ENCODE measurements at places on chromosomes 7 and 10.
A peak's percentile ranks its signal among the peaks of the same experiment; 100 is the strongest.

GRCh38 chr10:129949891-129950291, 14.2 kb downstream of the EBF3 start:
- no peak for DNase-seq

DNA sequence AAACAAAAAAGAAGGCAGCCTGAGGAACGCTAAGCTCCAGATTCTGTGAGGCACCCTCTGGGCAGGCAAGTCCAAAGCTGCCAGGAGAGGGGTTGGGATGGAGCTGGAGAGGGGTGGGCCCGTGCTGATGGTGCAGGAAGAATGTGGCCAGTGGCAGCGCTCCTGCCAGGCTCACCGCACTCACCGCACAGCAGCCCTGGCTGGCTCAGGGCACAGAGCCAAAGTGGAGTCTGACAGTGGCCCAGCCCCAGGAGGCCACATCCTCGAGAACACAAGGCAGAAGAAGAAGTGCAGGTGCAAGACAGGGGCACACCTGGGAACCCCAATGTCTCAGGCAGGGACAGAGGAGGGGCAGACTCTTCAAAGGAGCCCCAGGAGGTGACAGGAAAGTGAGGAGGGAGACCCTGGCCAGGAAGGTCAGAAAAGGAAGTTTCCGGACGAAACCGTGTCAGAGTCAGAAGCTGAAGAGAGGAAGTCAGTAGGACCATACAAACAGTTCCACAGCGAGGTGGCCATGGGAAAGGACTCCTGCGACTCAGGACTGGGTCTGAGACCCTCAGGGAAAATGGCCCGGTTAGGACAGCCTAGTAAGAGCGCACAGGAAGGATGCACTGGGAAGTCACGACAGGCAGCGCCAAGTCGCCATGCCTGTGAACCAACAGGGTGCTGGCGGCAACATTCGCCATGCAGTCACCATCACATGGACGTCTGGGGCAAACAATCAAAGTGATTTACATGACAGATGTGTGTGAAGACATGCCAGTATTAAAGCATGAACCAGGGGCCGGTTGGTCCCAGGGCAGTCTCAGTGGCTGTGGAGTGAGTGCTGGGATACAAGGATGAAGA, 54.4 kb downstream of the COBL start:
- DNase-seq: no peak

DNA sequence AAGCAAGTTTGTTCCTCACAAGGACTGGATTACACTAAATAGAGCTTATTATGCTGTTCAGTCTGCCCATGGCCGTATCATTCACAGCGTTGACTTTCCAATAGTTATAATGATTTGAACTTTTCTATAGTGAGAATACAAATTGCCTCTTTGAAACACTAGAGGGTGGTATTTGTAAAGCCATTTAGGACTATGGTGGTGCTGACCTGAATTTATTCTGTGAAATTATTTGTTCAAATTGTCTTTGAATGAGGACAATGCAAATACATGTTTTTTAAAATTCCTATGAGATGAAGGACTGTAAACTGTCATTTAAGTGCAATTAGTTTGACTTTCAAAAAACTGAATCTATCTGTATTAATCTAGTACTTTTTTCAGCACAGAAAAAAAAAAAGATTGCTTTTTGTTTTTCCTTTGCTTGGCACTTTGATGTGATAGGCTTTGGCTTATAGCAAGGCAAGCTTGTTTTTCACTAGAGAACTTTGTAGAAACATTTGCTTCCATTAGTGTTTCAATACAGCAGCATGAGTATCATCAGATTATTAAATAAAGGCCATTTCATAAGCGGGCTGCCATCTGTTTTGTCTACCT, 122.7 kb upstream of the TMEM229A start:
- peak; percentile 36 for DNase-seq

DNA sequence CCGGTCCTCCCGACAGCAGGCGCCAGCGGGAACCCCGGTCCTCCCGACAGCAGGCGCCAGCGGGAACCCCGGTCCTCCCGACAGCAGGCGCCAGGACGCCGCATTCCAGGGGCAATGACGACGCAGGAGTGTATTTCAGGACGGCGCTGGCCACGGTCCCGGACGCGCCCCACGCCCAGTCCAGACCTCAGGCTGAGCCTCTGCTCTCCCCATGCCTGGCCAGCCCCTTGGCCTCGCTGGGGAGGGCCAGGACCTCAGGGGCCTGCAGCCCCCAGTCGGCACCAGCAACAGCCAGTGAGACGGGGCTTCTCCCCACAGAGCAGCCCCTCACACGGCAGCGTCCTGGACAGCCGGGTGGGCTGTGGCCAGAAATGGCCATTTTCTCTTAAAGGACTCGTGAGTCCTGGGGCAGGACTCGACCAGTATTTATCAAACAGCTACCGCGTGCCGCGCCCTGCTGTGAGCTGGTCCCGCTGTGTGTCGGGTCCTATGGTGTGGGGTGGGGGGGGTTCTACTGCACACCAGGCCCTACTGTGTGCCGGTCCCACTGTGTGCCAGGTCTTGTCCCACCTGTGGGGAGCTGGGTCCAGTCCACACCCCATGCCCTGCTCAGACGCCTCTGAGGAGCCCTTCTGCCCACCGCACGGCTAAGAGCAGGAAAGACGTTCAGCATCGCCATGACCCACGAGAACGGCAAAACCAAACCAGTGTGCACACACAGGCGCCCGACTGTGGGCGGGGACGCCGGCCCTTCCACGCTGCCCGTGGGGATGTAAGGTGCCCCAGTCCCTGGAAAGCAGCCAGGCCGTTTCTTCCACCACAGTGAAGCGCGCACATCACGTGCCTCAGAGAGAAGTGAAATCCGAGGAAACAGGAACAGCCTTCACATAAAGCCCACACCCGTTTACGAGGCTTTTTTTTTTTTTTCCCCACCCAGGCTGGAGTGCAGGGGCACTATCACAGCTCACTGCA, 33.3 kb downstream of the GET4 start:
- DNase-seq: no peak

DNA sequence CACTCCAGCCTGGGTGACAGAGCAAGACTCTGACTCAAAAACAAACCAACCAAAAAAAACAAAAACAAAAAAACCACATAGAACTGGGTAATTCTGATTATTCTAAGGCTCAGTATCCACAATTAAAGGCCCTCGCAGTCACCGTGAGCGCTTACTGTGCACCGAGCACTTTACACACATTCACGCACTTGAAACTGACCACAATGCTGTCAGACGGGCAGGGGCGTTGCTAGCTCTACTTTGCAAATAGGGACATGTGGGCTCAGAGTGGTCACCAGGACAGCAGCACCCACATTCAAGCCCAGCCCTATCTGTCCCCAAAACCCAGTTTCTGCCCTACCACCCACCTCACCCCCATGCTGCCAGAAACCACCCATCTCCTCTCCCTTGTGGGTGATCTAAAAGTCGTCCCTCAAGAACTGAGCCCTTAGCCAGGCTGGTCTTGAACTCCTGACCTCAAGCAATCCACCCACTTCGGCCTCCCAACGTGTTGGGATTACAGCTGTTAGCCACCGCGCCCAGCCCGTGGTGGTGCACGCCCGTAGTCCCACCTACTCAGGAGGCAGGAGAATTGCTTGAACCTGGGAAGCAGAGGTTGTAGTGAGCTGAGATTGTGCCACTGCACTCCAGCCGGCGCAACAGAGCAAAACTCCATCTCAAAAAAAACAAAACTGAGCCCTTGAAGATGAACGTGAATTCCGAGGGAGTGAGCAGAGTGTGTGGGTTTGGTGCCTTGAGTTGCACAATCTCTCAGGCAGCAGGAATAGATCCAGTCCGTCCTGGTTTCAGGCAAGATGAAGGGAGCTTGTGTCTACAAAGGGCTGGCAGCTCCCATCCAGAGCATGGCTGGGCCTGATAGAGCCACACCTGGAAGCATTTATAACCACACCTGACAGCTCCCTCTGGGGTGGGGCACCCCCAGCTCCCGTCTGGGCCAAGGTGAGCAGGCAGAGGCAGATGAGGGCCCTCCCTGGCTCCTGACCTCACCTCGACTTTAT, 5.4 kb upstream of the HSPB1 start:
- DNase-seq: no peak

- no peak for DNase-seq
Observed at GRCh38 chr7:116807011-116807560, 55.3 kb upstream of the CAPZA2 start.

- DNase-seq: no peak
Observed at GRCh38 chr10:67612577-67613537, 83.1 kb downstream of the CTNNA3 start.

DNA sequence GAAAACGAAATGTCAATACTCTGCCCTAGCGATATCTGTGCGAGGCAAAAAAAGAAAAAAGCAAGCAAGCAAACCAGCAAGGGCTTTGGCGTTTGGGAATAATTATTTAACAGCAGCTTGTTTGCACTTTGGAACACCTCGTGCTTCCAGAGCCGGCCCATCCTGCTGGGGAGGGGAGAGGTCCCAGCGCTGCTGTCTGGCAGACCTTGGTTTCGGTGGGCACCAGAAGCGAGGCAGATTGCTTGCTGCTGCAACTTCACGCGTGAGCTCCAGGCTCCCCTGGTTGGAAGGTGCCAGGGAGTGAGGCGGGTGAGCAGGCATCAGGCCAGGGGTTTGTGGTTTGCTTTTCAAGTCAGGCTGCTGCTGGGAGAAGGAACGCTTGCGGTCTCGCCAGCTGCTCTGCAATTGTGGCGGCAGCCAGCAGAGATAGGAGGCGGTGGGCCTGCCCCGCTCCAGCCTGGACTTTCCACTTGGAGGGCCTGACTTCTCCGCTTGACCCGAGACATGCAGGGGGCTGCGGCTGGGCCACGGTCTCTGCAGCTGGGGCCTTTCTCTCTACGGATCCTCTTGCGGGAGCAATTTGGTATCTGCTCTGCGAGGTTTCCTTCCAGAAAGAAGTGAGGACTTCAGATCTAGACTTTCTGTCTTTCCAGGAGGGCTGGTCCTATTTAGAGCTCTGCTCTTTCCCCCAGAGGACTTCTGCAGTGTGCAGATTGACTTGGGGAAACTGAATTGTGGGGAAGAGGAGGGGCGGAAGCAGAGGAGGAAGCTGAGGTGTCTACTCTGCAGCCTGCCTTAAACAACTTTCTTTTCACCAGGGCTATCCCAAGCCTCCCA, 131.4 kb downstream of the PRPF18 start:
- DNase-seq: peak; percentile 1

- no peak for DNase-seq
Observed at GRCh38 chr10:93026072-93026471, 34.5 kb upstream of the CYP26C1 start.

DNA sequence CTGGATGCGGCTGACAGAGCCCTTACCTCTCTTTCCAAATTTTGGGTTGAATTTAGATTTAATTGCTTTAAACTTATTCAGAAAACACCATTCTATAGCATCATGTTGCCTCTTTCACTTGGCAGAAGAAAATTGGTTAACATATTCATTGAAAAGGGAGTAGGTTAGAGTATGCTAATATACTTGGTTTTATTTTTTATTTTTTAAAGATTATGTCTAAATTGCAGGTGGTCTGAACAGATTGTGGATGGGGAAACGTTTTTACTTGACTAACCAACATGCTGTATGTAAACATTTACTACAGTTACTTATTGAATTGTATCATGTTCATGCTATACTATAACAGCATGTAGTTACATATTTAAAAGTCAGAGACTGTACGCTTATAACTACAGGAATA, 65.6 kb downstream of the DNAH11 start:
- DNase-seq: no peak
